ENCODE measurements at places on chromosomes 5 and 9.
A peak's percentile ranks its signal among the peaks of the same experiment; 100 is the strongest.

DNA sequence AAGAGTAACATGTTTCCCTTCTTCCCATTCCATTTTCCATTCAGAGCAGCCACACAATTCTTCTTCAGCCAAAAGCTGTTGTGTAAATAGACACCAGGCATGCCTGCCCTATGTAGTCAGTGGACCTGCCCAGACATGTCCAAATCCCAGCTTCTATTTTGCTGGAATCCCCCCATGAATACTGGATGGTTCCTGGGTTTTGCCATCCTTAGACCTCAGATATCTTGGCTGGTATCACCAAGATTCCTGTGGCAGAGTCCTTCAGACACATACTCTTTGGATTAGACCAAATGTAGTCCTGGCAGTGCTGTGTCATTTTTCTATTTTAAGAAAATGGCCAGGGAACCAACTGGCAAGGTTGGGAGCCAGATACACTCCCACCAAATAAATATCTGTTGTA, 10.3 kb downstream of the FST start:
- DNase-seq: no peak

GRCh38 chr9:126722922-126723806, 81.7 kb upstream of the ZBTB43 start:
- peak; percentile 72 for DNase-seq

- DNase-seq: no peak
Observed at GRCh38 chr5:72474046-72474500, 33.1 kb downstream of the ZNF366 start.

DNA sequence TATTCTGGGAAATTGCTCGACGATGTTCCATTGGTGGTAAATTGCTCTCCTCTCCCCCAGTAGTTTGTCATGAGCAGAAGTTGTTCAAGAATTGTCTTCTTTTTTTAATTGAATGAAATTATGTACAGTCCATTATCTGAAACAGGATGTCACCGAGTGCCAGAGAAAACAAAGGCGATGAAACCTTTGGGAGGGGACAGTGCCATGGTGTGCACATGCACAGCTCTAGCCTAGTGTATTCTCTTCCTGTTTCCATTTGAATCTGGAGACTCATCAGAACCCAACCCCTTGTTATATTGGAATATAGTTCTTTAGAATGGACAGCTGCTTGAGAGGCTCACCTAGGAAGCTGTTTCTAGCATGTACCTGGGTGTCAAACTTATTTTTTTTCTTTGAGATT, 41.7 kb downstream of the TGFBR1 start:
- DNase-seq: no peak

GRCh38 chr5:178769617-178770260, 39.3 kb upstream of the ZNF354A start:
- no peak for DNase-seq

GRCh38 chr9:110356639-110357395, 19.2 kb upstream of the TXNDC8 start:
- DNase-seq: no peak

- DNase-seq: no peak
Observed at GRCh38 chr9:133615186-133615585, 6.0 kb upstream of the FAM163B start.

DNA sequence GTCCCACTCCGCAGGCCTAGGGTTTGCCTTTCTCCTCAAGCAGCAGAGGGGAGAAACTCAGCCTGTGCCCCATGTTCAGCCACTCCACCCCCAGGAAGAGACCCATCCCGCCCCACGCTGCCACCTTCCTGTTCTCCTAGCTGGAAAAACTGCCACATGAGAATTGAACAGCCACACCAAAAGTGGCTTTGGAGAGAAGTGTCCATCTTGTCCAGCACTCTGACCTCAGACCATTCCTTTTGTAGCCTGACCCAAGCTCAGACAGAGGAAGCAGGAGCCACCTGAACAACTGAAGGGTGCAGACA, 8.3 kb upstream of the SLC25A48 start:
- no peak for DNase-seq

- no peak for DNase-seq
Observed at GRCh38 chr9:17636349-17636748, 57.5 kb downstream of the SH3GL2 start.

DNA sequence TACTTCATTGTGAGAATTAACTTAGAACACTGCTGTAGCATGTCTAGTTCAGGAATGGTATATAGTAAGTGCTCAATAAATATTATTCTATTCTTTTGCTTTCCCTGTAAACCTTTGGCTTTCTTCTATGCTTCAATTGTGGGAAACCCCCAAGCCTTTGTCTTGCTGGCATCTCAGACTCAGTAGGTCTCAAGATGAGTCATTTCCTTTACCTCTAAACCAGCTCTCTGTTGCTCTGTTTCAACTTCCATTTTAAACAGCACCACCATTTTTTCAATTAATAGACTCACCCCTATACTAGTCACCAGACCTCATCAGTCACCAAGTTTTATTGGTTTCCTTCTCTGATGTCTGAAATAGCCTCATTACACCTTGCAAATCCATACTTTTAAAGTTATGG, 43.5 kb downstream of the DMAC1 start:
- DNase-seq: peak; percentile 2

GRCh38 chr9:137482094-137482781, 23.1 kb upstream of the NSMF start:
- no peak for DNase-seq

DNA sequence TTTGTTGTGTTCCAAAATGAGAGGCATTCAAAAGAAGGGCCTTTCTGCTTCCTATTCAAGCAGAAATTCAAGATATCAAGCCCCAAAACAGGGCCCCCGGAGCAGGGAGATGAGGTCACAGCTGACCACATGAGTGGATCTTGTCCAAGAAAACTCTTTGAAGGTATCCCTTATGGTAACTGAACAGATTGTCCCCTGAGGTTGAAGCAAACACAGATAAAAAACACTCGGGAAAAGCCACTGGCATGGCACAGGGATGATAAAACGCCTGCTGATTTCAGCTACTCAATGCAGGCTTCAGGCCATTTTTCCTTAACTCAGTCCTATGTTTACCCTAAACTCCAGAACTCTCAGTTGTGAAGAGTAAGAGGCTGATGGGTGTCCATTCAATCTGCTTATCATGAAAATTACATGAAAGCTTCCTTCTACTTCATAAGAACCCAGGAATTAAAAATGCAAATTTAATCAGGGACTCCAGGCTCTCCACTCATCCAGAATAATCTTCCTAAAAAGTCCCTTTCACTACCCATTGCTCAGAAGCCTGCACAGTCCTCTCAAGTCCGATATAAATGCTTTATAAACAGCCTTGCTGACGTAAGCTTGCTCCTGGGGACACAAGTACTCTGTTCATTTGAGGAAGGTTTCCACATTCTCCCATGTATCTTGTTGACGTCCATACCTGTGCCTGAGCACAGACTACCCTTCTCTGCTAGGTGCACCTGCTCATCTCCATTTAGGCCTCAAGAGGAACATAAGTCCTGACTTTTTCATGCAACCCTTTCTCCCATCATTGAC, 35.9 kb upstream of the SLC1A3 start:
- DNase-seq: no peak

GRCh38 chr5:164950927-164951326, 1445.5 kb downstream of the MAT2B start:
- DNase-seq: no peak

Data from stimulated activated CD4-positive, alpha-beta T cell treated with anti-CD3 and anti-CD28 coated beads, Interleukin-4, amount 100 ng/mL, for 1 hour (primary cell).